ENCODE measurements at places on chromosomes 2 and 18.

- DNase-seq = no peak
These were observed 37.3 kb upstream of the PEX13 start for GRCh38 chr2:60980071-60980815.

DNA sequence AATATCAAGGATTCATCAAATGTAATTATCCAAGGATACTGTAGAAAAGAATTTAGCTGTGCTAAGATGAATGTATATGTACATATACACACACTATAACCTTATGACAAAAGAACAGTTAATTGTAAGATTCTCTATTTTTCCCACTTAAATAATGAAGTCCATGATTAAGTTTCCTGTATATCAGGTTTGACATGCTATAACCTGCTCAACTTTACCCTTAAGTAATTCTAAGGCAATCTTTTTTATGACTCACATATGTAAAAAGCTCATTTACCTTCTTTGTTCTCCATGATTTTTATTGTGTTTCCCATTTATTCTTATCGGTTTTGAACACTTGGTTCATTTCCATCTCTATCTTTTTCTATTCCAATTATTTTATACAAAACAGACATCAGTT lies 1213.1 kb upstream of the SLC39A10 start:
- DNase-seq = no peak

- no peak for DNase-seq
These were observed 67.4 kb downstream of the MOGAT1 start for GRCh38 chr2:222738809-222739208.

DNA sequence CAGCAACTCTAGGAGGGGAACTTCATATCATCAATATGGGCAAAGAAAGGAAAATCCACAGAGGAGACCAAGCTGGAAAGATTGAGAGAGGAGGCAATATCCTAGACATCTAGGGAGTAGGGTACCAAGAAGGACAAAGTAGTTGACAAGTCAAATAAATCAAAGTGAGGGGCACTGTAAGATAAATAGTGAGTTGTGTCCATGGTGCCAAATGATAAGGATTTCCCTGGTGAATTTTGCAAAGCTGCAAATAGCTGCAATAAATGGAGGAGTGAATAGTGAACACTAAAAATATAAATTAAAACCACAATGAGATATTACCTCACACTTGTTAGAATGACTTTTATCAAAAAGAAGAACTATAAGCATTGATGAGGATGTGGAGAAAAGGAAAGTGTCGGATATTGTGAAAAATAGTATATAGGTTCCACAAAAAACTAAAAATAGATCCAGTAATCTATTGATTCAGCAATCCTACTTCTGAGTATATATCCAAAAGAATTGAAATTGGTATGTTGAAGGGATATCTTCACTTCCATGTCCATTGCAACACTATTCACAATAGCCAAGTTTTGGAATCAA lies 258.2 kb upstream of the FN1 start:
- DNase-seq = no peak

DNA sequence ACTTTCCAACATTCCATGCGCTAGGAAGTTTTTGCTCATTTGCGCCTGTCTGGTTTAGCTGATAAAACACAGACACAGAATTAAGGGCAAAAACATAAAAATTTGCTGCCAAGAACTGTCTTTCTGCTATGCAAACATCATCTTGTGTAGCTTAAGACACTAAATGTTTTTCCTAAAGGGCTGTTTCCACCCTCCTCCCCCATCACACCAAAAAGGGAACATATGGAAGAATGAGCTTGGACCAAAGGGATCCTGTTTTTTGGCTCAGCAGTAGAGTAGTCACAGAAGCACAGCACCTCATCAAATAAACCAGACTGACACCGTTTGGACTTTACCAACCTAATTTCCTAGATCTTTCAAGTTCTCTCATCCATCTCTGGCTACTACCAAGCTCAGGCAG lies 210.1 kb downstream of the ZNF521 start:
- DNase-seq = no peak

DNA sequence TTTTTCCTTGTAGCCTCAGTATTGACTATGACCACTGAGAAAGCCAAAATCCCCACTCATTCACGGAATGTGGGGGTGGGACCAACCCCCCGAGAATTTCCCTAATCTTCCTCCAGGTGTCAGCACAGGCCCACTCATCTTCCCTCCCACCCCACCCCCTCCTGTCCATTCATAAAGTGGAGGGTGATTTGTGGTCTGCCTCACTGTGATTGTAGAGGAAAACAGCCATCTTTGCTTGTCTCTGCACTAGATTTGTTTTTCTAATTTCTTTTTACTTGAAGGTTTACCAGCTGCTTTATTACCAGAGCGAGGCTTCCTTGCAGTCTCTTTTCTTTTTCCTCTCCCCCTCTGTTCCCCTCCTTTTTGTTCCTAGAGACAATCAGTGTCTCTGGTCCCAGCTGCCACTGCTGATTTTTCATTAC lies 171.8 kb downstream of the ICOS start:
- peak; percentile 18 for DNase-seq

DNA sequence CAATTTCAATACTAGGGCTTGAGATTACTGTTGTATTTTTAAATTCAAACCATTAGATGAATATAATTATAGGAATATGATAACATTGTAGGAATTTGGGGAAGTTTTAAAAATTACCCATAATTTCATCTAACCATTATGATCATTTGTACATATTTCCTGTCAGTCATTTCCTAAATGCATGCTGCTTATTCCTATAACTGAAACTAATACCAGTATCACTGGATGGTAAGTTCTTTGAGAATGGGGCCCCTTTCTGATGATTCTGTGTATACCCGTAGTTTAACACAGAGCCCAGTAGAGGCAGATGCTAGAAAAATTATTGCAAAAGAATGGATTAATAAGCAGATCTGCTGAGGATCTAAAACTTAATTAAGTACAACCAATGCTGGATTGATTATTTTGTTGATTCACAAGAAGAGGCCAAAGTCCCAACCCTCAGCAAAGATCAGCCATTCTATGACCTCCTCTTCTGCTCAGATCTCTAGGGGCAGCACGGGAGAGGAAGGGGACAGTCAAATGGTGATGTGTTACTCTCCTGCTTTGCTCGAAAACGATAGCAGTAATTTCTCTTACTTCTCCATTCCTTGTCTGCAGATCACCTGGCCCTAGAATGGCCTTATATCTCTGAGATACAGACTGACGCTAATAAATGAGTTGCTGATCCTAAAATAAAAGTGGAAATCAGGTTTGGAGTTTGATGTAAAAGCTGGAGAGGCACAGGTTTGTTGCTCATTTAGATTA lies 69.5 kb upstream of the PELI1 start:
- DNase-seq = no peak

DNA sequence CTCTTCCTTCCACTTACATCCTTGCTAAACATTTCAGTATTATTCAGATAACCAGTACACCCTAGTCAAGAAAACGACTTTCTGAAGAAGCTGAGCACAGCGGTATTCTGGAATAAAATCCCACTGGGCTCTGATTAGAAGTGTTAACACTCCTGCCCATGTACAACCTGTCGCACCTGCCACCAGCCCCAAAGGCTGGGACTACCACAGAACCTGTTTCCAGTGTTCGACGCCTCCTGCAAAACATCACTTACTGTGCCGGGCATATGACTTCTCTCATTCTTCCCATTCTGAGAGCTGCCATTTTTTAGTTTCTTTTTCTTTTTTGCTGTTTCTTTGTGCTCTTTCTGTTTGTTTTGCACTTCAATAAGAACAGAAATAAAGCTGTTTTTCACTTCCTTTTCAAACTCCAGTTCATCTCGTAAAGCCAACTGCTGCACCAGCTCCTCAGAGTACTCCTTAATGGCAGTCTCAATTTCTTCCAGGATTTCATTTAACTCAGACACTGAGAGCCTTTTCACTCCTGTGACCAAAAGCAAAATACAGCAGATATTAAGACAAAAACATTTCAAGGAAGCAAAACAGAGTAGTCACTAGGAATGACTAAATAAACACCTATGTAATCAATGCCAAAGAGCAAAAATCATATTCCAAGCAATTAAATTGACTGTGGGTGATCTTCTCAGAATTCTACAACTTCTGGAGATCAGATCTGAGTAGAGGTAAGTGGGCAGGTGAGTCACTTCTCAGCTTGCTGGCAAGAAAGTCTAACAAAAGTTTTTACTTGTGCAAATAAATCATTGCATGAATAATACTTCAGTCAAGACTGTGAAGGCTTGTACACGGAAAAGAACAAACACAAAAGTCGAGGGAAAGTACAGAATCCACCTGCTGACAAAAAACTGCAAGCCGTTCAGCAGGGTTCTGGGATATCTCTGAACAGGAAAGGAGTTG lies 19.3 kb downstream of the FEZ2 start:
- DNase-seq = no peak

GRCh38 chr2:109187711-109188495 lies 58.9 kb downstream of the SH3RF3 start:
- no peak for DNase-seq

DNA sequence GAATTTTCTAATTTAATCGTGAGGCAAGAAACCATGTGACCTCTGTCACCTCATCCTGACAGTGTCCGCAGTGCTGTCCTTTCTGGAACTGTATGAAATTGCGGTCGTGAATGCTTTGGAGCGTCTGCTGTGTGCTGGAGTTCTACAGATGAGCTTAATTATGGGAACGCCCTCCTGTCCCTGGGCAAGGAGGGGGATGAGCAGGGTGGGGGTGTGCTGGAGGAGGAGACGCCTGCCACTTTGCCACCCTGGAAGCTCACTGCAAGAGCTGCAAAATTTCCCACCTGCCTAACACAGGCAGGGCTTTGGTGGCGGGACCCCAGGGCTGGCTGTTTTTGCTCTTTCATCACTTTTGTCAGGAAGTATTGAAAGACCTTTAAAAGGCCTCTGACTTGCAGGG lies 6.5 kb downstream of the LPIN1 start:
- DNase-seq = no peak

DNA sequence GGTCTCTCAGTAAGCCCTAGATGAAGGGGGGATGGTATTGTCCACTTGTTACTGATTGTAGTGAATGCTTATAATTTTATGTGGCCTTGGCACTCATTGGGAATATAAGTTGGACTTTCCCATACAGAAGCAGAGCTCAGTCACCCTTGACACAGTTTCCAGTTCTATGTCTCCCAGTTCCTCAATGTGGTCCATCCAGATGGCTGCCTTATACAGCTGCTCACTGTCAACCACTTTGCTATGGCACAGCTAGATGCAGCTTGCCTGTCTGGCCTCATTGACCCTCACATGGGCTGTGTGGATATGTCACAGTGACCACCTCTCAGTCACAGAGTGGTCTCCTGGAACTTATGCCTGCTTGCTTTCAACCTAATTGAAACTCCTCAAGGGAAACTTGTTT lies 21.7 kb downstream of the SLC39A6 start:
- DNase-seq = no peak

DNA sequence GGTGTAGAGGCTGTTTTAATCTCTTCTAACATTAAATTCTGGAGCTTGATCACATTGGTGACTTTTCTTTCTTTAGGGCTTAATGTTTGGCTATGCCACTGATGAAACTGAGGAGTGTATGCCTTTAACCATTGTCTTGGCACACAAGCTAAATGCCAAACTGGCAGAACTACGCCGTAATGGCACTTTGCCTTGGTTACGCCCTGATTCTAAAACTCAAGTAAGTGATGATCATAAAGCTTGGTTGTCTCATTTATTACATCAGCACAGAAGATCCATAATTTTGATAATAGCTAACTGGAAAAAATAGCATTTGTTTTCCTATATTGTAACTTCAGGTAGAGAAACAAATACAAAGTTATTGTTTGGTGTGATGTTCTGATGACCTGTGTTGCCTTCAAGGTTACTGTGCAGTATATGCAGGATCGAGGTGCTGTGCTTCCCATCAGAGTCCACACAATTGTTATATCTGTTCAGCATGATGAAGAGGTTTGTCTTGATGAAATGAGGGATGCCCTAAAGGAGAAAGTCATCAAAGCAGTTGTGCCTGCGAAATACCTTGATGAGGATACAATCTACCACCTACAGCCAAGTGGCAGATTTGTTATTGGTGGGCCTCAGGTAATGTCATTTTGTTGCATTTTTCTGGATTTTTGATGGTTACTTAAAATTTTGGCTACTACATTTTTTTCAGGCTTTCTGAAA lies 2.9 kb downstream of the MAT2A start:
- no peak for DNase-seq

DNA sequence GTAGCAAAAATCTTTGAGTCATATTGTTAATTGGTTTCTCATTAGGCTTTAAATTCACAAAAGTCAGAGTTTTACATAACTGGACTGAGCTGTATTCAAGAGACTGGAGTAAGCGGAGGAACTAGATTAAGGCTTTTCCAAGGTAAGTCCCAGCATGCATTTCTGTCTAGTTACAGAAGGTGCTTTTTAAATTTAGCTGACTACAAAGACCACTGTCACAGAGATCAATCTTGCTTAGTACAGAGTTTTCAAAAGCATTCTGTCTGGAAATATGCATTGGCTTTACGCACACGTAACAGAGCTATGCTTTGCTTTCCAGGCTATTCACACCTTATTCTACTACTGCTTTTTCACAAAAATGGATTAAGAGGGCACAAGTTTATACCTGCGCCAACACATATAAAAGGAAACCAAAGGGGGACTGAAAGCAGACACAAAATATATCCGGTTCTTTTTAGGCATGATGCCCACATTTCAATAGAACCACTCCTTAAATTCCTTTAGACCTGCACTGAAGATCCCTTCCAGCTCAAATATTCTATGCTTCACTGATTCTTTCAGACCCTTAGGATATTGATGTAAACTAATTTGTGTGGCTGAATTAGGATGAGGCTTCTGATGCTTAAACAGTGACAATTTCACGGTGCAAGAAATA lies 560.7 kb upstream of the CRIM1 start:
- no peak for DNase-seq

- DNase-seq = no peak
These were observed 333.8 kb downstream of the ALK start for GRCh38 chr2:29587402-29588190.

- DNase-seq = no peak
These were observed 394.7 kb downstream of the FBXO15 start for GRCh38 chr18:73752965-73753364.

GRCh38 chr2:229873123-229873581 lies 48.7 kb downstream of the TRIP12 start:
- DNase-seq = no peak

DNA sequence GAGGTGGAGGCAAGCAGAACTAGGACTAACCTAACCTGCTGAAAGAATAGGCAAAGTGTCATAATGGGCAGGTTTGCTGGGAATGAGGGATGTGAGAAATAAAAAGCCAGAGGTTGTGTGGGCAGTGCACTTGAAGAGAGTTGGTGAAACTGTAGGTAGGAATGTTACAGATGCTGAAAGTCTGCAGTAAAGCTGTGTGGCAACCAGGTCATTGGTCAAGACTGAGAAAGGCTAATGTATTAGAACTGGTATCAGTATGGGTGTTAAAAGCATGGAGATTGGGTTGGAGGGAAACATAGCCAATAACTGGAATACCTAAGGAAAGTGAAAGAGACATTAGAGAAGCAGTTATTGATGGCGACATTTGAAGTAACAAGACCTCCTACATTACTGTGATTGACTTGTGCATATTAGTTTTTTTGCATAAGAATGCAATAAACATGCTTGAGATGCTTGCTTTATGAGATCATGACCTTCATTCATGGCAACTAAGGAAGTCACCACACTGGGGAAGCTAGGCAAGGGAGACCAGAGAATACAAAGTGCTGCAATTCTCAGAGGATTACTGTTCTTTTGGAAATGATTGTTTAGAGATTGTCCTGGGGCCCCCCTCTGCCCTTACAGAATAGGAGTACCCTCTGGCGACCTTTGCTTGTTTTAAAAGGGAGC lies 11.8 kb downstream of the GULP1 start:
- DNase-seq = no peak

GRCh38 chr2:165958313-165958960 lies 4.9 kb upstream of the TTC21B start:
- DNase-seq = no peak
